ENCODE measurements at places on chromosomes 12 and 14. TPM values are rescaled to one million over a fixed set of nuclear protein-coding genes. Genes with fewer than 3 reads are reported as not detected.

RIPK3 gene
- not detected for total RNA-seq

FITM1 gene
- 0.81 TPM for total RNA-seq

SIX1 gene
- total RNA-seq = 2.5 TPM

KRT72 gene
- total RNA-seq = 0.17 TPM

IL23A gene
- total RNA-seq = 0.59 TPM

PRH1 gene
- 5.9 TPM for total RNA-seq

DNA sequence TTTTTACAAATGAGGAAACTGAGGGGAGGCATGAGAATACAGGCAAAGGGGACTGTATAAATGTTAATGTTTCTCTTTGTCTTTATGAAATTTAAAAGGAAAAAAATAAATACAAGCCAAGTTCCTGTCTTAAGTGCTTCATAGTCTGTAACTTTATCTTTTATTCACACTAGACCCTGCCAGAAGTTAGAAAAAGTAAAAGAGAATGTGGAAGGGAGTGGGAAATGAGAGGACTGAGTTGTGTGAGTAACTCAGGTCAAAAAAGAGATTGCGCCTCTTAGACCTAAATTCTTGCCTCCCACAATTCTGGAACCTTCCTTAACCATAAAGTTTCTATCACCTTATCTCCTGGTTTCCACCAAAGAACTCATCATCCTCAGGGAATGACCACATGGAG lies 141.1 kb downstream of the KICS2 start:
- H3K4me1 ChIP-seq = peaks cover 60% of the 10 kb centered on the region
- no peaks in the 10 kb centered on the region for H3K27me3 ChIP-seq
- H3K27ac ChIP-seq = peak overlapping the region; percentile 56
- no peak for DNase-seq
- H3K36me3 ChIP-seq = no peaks in the 10 kb centered on the region
- peak overlapping the region; percentile 4 for H3K4me3 ChIP-seq

DNA sequence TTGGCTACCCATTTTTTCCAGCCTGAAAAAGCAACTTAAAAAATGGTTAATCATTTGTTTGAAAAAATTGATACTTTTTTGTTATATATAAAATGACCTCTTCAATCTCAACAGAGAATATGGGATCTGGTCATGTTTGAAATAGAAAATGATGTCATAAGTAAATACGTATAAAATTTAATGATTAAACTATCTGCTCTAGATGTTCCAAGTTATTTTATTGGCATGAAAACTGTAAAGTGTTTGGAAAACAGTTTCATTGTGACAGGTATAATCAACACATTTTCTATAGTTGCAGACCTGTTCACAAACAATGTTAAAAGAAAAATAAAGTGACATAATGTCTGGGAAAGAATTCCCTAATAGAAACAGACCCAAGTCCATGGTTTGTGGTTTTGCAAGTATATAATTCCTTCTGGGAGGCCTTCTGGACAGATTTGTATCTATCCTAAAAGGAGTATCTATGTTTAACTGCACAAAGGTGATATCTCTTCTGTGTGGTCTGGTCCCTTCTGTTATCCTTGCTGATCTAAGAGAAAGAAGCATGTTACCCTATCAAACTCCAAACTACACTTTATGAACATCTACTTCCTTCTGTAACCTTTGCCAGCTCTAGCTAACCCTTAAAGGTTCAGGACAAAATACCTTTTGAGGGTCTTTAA lies 39.5 kb upstream of the LRIG3 start:
- no peaks in the 10 kb centered on the region for H3K36me3 ChIP-seq
- no peaks in the 10 kb centered on the region for H3K27me3 ChIP-seq
- H3K27ac ChIP-seq = no peak overlapping the region
- H3K4me1 ChIP-seq = no peaks in the 10 kb centered on the region

GRCh38 chr12:56947633-56948456 lies 9.6 kb downstream of the RDH16 start:
- peak; percentile 8 for DNase-seq
- peaks cover 5% of the 10 kb centered on the region for H3K4me1 ChIP-seq
- no peaks in the 10 kb centered on the region for H3K27me3 ChIP-seq
- H3K27ac ChIP-seq = no peak overlapping the region
- no peak overlapping the region for H3K4me3 ChIP-seq
- H3K36me3 ChIP-seq = no peaks in the 10 kb centered on the region

DNA sequence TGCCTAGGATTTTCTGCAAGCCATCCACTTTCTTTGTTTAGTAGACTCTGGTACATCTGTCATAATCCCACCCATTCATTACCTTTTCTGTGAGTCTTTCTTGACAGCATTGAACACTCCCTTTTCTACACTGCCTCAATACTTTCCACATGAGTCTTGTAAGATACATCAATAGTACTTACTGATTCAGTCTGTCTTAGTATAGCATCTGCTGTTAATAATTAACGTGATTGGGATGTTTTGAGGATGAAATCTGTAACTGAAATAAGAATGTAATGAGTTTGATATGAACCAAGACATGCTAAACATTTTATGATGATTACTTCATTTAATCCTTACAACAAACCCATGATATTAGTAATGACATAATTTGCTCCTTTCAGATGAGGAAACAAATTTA lies 196.2 kb upstream of the FOXG1 start:
- H3K27ac ChIP-seq = no peak overlapping the region
- H3K36me3 ChIP-seq = no peaks in the 10 kb centered on the region
- no peaks in the 10 kb centered on the region for H3K4me1 ChIP-seq
- H3K27me3 ChIP-seq = no peaks in the 10 kb centered on the region
- DNase-seq = no peak
- H3K4me3 ChIP-seq = no peak overlapping the region

GRCh38 chr14:73771848-73772638 lies 57.9 kb upstream of the PNMA1 start:
- H3K4me1 ChIP-seq = peaks cover 29% of the 10 kb centered on the region
- no peaks in the 10 kb centered on the region for H3K36me3 ChIP-seq
- no peak for DNase-seq
- no peaks in the 10 kb centered on the region for H3K27me3 ChIP-seq

DNA sequence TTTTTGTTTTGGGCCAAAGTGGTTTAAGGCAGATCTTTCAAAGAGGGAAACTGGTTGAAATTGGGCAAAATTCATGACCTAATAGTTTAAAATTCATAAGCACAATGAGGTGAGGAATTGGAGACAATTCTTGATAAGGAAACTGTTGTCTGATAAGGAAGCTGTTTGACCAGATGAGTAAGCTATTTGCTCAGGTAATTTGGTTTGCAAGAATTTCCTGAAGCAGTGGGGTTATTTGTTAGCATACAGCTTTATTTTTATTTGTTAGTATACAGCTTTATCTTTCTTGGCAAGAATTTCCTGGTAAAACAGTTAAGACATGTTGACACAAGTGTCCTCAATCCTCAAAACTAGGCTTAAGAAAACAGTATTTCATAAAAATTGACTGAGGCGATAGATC lies 559.0 kb downstream of the GALC start:
- no peak for DNase-seq
- H3K4me1 ChIP-seq = no peaks in the 10 kb centered on the region
- H3K27me3 ChIP-seq = no peaks in the 10 kb centered on the region
- H3K36me3 ChIP-seq = no peaks in the 10 kb centered on the region
- H3K4me3 ChIP-seq = no peak overlapping the region
- no peak overlapping the region for H3K27ac ChIP-seq

DNA sequence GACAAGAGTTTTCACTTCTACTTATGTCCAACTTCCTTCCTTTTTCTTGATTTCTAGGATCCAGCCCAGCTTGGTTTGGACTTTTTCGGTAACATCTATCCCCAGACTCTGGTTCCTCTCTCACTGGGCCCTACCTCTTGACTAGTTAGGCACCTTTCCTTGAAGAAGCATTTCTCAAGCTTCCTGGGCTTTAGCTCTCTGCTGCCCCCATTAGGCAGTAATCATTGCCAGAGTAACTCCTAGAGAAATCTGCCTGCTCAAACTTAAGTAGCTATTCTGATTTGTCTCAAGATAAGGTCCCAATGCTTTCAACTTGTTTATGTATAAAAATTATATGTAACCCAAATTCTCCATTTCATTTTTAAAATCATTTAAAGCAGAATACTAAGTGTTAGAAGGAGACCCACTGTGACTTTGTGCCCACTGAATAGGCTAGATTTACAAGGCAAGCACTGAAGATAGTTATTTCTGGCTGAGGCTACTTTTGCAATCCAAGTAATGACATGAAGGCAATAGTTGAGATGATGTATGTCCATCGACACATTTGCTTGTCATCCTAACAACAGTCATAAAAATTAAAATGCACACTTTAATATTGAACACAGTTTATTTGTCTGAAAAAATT lies 275.0 kb upstream of the G2E3 start:
- peak; percentile 19 for DNase-seq
- no peak overlapping the region for H3K27ac ChIP-seq
- no peaks in the 10 kb centered on the region for H3K4me1 ChIP-seq

DNA sequence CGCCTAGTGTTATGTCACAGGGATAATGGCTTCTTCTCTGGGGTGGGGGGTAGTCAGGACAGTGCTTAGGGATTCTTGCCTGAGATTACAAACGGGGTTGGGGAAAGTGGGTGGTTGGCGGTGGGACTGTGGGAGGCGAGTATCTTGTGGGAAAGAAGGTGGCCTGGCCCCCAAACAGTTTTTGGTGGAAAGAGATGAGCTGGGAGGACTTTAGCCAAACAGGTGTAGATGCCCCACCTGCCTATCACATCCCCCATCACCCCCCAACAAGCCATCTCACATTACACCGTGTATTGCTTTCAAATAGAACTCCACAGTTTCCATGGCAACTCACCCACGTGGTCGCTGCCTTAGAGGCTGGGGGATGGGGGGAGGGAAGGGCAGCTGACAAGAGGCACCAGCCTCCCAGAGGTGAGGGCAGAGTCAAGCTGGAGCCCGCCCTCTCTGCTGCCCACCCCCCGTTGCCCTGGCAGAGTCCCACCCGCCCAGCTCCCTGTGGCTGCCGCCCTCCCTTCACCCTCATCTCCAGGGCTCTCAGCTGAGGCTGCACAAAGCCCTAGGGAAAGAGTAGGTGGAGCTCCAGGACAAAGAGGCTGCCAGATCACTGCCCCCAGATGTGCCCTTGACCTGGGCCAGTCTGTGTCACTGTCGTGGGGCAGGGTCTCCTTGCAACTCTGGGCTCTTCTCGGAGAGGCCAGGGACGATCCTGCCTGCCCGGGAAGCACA lies 98.3 kb downstream of the LRRC74A start:
- H3K36me3 ChIP-seq = no peaks in the 10 kb centered on the region
- no peak overlapping the region for H3K4me3 ChIP-seq
- H3K27me3 ChIP-seq = no peaks in the 10 kb centered on the region
- no peak overlapping the region for H3K27ac ChIP-seq
- H3K4me1 ChIP-seq = peaks cover 13% of the 10 kb centered on the region
- DNase-seq = no peak
